ENCODE measurements at places on chromosomes 13 and 19. TPM values are rescaled to one million over a fixed set of nuclear protein-coding genes. Genes with fewer than 3 reads are reported as not detected.

DNA sequence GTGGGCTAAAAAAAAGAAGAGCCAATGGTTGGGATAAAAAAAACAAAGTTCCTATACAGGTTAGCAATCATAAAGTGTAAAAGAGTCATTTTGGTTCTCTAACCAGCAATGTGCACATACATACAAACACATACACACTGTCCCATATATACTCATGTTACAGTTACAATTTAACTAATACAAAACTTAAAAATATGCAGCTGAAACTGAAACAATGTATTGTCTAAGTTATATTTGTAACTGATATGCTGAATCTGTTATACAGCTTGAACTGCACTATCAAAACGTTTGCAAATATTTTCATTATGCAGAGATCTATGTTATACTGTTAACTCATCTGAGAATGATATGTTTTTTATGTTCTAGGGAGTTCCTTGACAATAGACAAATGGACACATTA, 173.7 kb downstream of the KLF12 start:
- DNase-seq, result no peak
- no peaks in the 10 kb centered on the region for H3K27me3 ChIP-seq
- H3K27ac ChIP-seq, result no peak overlapping the region
- H3K4me1 ChIP-seq, result peaks cover 18% of the 10 kb centered on the region
- peaks cover 2% of the 10 kb centered on the region for H3K36me3 ChIP-seq

DNA sequence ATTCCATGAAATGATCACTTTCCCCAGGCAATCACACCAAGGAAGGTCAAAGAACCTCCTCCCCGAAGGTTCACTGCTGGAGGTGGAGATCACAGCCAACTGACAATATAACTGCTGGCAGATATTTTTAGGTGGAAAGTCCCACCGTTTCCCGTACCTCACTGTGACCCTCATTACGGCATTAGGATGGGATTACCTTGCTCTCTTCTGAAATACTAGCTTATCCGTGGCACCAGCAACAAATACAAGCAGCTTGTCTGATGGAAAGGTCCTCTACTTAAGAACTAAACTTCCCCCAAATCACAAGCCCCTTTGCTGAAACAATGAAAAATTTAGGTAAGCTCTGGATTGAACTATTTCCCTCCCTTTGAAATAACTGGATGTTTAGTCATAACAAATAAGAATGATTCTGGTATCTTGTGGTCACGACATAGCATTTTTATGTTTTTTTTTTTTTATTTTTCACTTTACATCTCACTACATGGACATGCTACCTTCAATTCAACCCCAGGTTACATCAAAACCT, 178.9 kb downstream of the COL4A1 start:
- H3K27me3 ChIP-seq, result peaks cover 49% of the 10 kb centered on the region
- no peaks in the 10 kb centered on the region for H3K36me3 ChIP-seq
- no peak overlapping the region for H3K4me3 ChIP-seq

Gene DNM2
- total RNA-seq, result 266 TPM

Gene CDADC1
- 14.8 TPM for total RNA-seq

DNA sequence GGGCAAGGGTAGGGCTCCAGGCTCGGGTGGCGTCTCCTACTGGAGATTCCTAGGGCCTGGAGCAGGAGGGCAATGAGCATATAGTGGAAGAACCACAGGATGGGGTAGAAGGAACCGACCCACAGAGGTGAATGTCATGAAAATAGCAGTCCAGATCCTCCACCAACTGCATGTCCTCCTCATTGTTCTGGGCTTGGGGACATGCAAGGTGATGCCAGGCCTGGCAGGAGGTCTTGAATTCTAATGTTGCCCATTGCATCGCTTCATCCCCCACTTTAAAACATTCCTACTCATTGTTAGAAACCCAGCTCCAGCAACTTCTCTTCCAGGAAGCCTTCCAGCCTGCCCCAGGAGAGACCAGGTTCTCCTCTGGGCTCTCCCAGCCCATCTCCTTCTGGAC, 49.4 kb downstream of the OR10H4 start:
- no peak overlapping the region for H3K27ac ChIP-seq
- H3K36me3 ChIP-seq, result peaks cover 8% of the 10 kb centered on the region
- peaks cover 31% of the 10 kb centered on the region for H3K4me1 ChIP-seq
- H3K27me3 ChIP-seq, result no peaks in the 10 kb centered on the region

Gene SLC44A2
- total RNA-seq, result 131 TPM

Gene IFNL1
- 0.29 TPM for total RNA-seq

Gene PRSS57
- total RNA-seq, result not detected

DNA sequence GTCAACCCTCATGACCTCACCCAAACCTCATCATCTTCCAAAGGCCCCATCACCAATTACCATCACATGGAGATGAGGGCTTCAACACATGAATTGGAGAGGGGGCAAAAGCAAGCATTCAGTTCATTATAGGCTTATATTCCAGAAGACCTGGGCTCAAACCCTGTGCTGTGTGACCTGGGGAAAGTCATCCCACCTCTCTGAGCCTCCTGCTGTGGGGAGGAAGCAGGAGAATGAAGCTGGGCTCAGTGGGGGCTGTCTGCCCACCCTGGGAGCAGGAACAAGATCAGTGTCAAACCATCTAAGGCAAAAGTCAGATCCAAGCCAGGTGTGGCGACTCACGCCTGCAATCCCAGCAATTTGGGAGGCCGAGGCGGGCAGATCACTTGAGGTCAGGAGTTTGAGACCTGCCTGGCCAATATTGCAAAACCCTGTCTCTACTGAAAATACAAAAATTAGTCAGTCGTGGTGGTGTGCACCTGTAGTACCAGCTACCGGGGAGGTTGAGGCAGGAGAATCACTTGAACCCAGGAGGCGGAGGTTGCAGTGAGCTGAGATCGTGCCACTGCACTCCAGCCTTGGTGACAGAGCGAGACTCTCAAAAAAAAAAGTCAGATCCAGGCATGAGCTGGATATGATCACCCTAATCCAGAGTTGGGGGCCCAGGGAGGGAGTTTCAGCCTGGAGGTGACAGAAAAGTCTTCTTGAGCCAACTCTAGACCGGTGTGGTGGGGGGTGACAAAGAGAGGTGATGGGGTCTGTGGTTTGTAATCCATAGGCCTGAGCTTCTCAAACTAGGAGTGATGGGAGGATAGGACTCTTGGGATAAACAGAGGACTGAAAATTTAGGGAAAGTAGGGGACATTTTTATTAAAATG, 1.6 kb upstream of the TPM4 start:
- DNase-seq, result no peak
- H3K27me3 ChIP-seq, result no peaks in the 10 kb centered on the region
- H3K4me3 ChIP-seq, result peak overlapping the region; percentile 94
- peaks cover 12% of the 10 kb centered on the region for H3K36me3 ChIP-seq

- H3K36me3 ChIP-seq, result no peaks in the 10 kb centered on the region
- no peak overlapping the region for H3K27ac ChIP-seq
- no peak for DNase-seq
- H3K4me1 ChIP-seq, result no peaks in the 10 kb centered on the region
These were observed 23.8 kb upstream of the TMEM255B start for GRCh38 chr13:113735194-113735593.

Gene ZNF816
- total RNA-seq, result 12.0 TPM
